ENCODE measurements at places on chromosomes 1 and 21. TPM values are rescaled to one million over a fixed set of nuclear protein-coding genes. Genes with fewer than 3 reads are reported as not detected.

The HES2 gene
- not detected for total RNA-seq

The MXRA8 gene
- 8.8 TPM for total RNA-seq

The IVL gene
- not detected for total RNA-seq

The ESRRG gene
- total RNA-seq: 26.0 TPM

The CC2D1B gene
- total RNA-seq: 30.5 TPM

The ST6GALNAC5 gene
- total RNA-seq: 23.7 TPM

The FALEC gene
- total RNA-seq: 1.9 TPM

All from dorsolateral prefrontal cortex (tissue), 122 donors.